ENCODE measurements at places on chromosomes 13 and 19. TPM values are rescaled to one million over a fixed set of nuclear protein-coding genes. Genes with fewer than 3 reads are reported as not detected.

DNA sequence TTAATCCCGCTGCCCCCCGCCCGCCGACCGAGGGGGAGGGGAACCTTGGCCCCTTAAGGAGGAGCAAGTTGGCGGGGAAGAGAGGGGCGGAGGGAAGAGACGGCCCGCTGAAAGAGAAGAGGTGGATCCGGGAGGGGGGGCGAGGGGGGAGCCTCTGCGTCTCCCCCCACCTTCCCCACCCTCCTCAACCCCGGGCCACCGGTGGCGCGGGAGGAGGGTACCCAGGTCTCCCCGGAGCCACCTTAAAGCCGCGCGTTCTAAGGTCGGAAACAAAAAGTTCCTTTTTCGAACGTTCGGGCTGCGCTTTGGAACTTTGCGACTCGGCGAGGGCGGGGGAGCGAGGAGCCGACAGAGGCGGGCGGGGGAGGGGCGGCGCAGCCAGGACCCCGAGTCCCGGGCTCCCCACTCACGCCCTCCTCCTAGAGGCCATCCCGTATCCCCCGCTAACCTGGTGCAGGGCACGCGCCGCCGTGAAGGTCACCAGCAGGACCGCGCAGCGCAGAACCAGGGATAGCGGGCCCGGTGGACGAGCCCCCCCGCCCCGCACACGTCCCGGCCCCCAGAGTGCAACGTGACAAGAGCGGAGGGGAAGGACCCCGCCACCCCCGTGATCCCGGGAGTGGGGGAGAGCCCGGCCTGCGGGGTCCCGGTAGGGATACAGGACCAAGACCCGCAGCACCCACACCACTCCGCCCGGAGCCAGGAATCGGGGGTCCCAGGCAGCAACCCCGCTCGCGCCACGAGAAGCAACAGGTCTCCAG is 659 bp downstream of the ERF start:
- peak; percentile 81 for DNase-seq
- H3K27me3 ChIP-seq: no peaks in the 10 kb centered on the region
- no peak overlapping the region for H3K27ac ChIP-seq
- H3K4me3 ChIP-seq: peak overlapping the region; percentile 72

DNA sequence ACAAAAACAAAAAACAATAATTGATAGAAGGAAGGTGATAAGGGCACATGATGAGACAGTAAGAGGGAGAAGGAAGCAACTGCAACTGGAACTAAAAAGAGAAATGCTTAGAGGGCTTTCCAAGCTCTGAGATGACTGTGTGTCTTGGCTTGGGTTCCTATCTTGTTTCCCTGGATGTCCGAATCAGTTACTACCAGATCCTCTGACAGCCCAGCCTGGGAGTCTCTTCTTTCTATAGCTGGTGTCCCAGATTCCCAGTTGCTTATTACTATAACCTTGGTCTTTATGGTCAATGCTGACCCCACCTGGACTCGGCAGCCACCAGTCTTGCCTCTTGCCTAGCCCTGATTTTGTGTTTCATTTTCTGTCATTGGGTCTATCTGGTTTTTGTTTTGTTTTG is 116.4 kb downstream of the RFC3 start:
- no peaks in the 10 kb centered on the region for H3K27me3 ChIP-seq
- H3K27ac ChIP-seq: no peak overlapping the region
- H3K4me1 ChIP-seq: no peaks in the 10 kb centered on the region
- no peak for DNase-seq
- no peaks in the 10 kb centered on the region for H3K36me3 ChIP-seq
- no peak overlapping the region for H3K4me3 ChIP-seq

PEAK3 gene
- 2.4 TPM for total RNA-seq

DNA sequence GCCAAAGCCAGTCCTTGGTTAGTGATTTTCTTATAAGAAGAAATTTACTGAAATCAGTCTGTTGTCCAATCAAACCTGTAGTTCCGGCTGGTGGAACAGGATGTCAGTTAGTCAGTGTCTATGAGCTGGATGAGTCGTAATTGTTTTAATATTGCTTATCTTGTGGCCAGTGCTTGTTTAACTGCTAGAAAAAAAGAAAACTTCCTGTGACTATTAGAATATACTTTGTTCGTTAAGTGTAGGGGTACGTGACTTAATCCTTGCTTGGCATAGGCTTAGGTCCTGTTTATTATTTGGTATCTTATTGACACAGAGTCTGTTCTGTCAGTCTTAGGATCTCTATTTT is 1484.8 kb upstream of the MIR17HG start:
- H3K36me3 ChIP-seq: peaks cover 13% of the 10 kb centered on the region
- no peak for DNase-seq
- no peaks in the 10 kb centered on the region for H3K4me1 ChIP-seq

TRPM4 gene
- total RNA-seq: not detected

PDX1 gene
- total RNA-seq: not detected

DNA sequence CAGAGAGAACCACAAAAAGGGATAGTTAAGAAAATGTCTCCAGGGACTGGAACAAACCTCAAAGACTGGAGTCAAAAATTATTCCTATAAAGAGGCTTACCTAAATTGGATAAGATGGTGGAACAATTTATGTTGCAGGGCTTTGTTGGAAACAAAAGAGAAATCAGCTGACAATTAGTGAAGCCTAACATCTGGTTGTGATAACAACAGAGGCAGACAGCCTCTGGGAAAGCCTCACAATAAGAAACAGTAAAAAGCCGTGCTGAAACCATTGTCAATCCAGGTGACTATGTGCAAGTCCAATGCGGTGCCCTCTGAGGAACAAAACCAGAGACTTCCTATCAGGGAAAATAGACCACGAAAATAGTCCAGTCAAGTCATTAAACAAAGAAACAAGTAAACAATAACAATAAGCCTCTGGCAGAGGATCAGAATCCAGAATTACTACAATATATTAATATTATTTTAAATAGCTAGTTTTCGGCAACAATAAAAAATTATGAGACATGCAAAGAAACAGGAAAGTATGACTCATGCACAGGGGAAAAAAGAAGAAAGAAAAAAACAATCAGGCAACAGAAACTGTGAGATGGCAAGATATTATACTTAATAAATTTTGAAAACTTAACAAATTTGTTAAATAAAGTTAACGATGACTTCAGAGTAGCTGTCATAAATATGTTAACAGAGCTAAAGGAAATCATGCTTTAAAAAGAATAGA is 99.7 kb upstream of the RXFP2 start:
- H3K27ac ChIP-seq: no peak overlapping the region
- H3K4me3 ChIP-seq: no peak overlapping the region
- H3K4me1 ChIP-seq: no peaks in the 10 kb centered on the region
- DNase-seq: no peak
- H3K27me3 ChIP-seq: peaks cover 15% of the 10 kb centered on the region

DNA sequence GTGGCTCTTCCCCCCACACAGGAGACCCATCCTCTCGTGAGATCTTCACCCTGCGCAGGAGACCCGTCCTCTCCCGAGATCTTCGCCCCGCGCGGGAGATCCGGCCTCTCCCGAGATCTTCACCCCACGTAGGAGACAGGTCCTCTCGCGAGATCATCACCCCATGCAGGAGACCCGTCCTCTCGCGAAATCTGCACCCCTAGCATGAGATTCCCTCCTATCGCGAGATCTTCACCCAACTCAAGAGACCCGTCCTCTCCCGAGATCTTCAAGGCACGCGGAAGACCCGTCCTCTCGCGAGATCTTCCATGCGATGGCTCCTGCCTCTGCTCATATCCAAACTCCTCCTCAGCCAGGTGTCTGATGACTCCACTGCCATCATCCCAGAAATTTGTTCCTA is 24.3 kb downstream of the LAIR2 start:
- H3K36me3 ChIP-seq: no peaks in the 10 kb centered on the region
- DNase-seq: no peak
- H3K4me1 ChIP-seq: peaks cover 61% of the 10 kb centered on the region

C13orf46 gene
- 1.4 TPM for total RNA-seq

GRCh38 chr19:48705431-48705830 is 9.7 kb downstream of the FUT2 start:
- H3K27ac ChIP-seq: no peak overlapping the region
- no peak overlapping the region for H3K4me3 ChIP-seq
- no peaks in the 10 kb centered on the region for H3K4me1 ChIP-seq
- no peak for DNase-seq

GRCh38 chr19:33225458-33225926 is at the start of gene SLC7A10:
TSS of gene SLC7A10 (minus strand) at chr19:33225850. CDS start at chr19:33225703, 147 bp downstream.
- H3K27me3 ChIP-seq: peaks cover 37% of the 10 kb centered on the region
- H3K4me3 ChIP-seq: peak within 1 kb of the TSS; percentile 54
- H3K27ac ChIP-seq: no peak within 1 kb of the TSS
- DNase-seq: no peak
- H3K36me3 ChIP-seq: peaks cover 16% of the 10 kb centered on the region

GRCh38 chr19:2239173-2239572 is 2.5 kb downstream of the SF3A2 start:
- peak overlapping the region; percentile 89 for H3K4me3 ChIP-seq
- H3K27ac ChIP-seq: peak overlapping the region; percentile 94
- DNase-seq: no peak
- H3K27me3 ChIP-seq: no peaks in the 10 kb centered on the region
- peaks cover 14% of the 10 kb centered on the region for H3K36me3 ChIP-seq
- H3K4me1 ChIP-seq: peaks cover 69% of the 10 kb centered on the region

Measured in natural killer cell treated with Interleukin-12 subunit alpha and Interleukin-12 subunit beta and Interleukin-15 and Interleukin-18, amount 100 ng/mL, for 72 hours (primary cell).